ENCODE measurements at places on chromosomes 2 and 18.

DNA sequence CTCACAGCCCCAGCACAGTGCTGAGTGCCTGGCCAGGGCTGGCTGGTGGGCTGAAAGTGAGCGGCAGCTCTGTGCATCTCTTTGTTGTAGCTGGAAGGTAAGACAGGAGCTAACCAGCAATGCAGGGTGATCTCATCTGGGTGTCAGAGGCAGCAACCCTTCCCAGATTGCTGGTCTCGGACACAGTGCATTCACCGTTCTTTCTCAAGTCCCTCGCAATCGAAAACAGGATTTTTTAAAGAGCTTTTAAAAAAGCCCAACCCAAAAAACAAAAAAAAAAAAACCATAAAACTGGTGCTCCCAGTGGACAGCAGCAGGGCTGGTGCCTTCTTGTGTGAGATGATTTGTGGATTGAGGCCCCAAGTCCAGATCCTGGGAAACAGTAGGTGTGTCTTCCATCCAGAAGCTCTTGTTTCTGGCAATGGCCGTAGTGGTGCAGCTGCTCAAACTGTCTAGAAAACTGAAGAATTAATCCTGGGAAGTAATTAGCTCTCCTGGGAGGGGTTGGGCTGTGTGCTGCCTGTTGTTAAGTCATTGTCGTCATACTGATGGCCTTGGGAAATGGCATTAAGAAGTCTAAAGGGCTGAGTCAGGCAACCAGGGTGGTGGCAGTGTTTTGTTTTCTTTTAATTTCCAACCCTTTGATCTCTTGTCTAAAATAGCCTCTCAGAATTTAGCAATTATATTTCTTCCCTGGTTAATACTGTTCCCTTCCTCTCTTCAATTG lies 156.7 kb downstream of the KLHL29 start:
- DNase-seq = no peak

DNA sequence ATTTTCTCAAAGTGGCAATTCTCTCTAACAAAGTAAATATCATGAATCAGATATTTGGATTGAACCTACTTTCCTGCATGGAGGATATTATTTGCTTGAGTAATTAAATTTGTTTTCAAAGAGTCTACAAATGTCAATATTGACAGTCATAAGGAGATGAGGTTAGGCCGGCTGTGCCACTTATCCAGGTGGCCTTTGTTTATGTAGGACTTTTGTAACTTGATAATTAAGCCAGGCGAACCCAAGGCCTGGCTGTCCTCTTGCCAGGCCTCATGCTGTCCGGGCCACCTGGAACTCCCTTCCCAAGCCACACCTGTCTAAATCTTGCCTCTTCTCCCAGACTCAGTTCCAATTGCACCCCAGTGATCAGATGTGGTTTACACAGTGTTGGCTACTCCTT lies 255.2 kb downstream of the ACKR3 start:
- DNase-seq = no peak

DNA sequence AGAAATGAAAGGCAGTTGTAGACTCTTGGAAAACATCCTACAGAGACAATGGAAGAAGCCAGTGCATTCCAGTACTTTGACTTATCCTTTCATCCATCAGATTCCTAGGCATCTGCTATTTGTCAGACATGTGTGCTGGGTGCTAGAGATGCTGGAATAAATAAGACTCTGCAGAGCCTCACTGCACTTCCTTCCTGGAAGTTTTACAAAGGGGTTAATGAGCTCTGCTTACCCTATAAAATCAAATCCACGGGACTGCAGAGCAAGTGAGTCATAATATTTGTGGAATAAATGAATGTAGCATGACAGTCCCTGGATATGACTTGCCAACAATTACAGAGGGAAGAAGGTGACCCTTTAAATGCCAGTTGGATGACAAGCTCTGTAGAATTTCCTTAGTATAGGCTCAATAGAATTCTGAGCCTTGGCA lies 52.7 kb upstream of the NPAS2 start:
- DNase-seq = no peak

DNA sequence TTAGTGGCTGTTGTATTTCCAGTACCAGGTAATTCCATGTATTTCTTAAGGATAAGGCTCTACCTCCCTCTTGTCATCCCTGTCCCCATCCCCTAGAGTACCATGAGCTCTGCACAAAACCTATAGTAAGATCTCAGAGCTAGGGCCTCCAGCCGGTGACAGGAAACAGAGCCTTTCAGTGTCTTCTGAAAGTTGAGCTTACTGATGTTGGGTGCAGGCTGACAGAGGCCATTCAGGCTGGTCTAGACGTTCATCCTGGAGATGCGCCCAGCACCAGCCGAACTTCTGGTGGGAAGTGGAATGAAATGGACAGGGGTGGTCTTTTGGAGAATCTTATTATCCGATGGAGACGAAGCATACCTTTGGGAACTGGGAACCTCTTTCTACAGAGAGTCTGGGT lies 16.7 kb upstream of the LYPD6B start:
- DNase-seq = no peak

DNA sequence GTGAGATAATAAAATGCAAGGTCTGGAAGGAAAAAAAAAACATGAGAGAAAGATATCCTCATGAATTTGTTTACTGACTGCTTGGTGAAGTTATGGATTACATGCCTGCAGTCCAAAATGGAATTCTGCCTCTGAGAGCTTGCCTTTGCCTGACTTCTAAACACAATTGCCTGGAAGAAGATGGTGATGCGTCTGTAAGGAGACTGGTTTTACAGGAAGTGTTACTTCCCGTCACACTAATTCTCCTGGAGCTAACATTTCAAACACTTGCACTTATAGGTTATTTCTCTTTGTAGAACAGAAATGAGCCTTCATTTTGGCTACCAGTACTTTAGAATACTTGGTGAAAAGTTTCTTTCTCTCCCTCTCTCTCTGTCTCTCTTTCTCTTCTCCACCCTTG lies 884.3 kb downstream of the TSN start:
- no peak for DNase-seq

- DNase-seq = no peak
Observed at GRCh38 chr2:186772579-186772978, 76.4 kb downstream of the ZSWIM2 start.

DNA sequence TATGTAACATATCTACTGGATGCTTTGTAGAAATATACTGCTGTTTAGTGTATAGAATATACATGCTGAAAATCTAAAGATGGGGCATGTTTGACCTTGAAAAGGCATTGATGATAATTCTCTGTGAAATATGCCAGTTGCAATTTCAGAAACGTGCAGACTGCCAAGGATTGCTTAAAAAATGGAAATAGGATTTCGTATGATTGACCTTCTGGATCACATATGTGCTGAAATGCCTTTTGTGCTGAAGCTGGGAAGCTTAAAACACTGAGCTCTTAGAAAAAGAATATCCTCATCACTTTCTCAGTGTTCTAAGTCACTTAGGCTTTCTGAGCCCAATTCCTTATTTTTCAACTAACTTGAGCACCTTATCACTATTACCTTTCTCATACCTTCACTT lies 14.3 kb downstream of the NYAP2 start:
- DNase-seq = no peak

GRCh38 chr18:9135912-9136314 lies 668 bp upstream of the ANKRD12 start:
- DNase-seq = no peak

DNA sequence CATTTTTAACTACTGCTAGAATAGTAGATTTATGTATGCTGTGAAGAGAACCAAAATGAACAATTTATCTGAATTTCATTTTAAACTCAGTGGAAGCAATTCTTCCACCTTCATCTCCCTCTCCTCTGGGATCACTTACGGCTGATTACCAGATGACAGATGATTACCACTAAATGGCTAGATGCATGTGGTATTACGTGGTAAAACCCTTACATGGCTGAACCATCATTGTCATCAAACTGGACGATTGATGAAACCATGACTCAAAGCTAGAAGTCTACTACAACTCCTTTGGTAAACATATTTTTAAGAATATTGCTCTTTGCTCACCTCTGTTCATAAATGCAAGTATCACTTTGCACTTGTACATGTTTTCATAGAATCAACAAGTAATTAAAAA lies 48.5 kb upstream of the DOCK10 start:
- no peak for DNase-seq

DNA sequence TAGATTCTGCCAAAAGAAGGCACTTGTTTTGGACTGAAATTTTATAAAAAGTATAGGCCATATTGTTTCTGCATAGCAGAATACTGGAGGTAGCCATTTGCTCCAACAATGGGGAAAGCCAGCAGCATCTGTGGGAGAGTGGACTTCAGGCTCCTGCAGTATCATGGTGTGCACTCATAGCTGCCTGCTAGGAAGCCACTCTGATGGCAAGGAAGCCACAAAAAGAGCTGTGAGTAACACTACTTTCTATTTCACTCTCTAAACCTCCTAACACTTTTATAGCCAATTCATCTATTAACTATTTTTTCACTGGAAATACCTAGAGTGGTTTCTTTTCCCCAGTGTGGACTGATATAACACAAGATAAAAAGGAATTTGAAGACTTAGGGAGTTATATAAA lies 144.4 kb upstream of the KCNJ3 start:
- DNase-seq = no peak

GRCh38 chr2:167783261-167784083 lies 463.9 kb downstream of the STK39 start:
- DNase-seq = no peak

GRCh38 chr18:73850782-73851181 lies 296.9 kb downstream of the FBXO15 start:
- no peak for DNase-seq

GRCh38 chr2:101446869-101447268 lies 28.0 kb downstream of the RFX8 start:
- DNase-seq = peak; percentile 48

- no peak for DNase-seq
Observed at GRCh38 chr18:49813069-49813318, 339 bp downstream of the ACAA2 start.

GRCh38 chr2:168090366-168091135 lies 156.8 kb downstream of the STK39 start:
- DNase-seq = no peak

DNA sequence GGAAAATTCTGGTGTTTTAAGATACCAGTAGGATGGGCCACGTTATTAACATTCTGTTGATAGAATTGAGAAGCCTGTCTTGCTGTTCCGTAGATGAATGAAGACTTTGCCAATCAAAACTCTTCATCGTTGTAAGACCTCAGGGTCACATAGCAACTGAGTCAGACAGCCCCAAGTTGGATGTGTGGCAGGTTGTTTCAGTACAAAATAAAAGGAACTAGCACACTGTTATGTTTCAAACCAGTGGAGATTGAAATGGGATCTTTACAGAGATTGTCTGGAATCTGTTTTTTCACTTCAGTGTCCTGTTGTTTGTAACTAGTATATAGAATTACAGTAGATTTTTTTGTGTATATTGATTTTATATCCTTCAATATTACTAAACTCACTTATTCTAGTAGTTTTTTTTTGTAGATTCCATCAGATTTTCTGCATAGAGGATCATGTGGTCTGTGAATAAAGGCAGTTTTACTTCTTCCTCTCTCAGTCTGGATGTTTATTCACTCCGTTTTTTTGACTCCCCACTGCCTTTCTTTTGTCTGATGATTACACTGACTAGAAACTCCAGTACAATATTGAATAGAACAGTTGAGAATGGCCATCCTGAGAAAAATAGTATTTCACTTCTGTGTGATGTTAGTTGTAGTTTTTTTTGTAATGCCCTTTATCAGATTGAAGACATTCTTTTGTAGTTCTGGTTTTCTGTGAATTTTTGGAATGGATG lies 22.7 kb downstream of the EPC2 start:
- no peak for DNase-seq

DNA sequence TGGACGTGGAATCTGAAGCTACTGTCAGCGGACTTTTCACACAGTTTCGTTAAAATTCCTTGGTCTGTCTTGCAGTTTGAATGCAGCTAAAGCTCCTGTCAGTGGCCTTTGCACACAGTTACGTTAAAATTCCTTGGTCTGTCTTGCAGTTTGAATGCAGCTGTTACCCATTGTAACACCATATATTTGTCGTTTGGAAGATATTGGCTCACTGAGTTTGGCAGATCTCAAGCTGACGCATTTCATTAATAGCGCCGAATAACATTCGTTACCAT lies 1.0 kb downstream of the LIMS1 start:
- DNase-seq = no peak
